ENCODE measurements at places on chromosomes 2 and 18.

DNA sequence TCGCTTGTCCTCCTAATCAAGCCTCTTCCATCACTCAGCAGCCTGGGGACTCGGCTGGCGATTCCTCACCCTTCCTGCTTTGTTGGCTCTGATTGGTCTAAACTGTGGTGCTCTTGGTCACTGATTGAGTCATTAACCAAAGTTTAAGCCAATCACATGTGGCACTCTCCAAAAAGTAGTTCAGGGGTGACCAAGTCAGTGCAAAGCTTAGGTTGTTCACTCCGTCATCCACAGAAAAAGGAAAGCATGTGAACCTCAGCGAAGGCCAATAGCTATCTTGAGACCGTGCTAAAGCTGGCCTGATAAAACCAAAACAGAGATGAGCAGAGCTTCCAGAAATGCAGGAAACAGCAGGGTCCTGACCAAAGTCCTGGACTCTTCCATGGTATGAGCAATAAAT is 4.9 kb downstream of the ALPK2 start:
- no peak for DNase-seq

- DNase-seq = peak; percentile 48
Observed at GRCh38 chr2:143545059-143545948, 416.1 kb downstream of the ARHGAP15 start.

- no peak for DNase-seq
Observed at GRCh38 chr2:60174146-60174545, 379.3 kb downstream of the BCL11A start.

DNA sequence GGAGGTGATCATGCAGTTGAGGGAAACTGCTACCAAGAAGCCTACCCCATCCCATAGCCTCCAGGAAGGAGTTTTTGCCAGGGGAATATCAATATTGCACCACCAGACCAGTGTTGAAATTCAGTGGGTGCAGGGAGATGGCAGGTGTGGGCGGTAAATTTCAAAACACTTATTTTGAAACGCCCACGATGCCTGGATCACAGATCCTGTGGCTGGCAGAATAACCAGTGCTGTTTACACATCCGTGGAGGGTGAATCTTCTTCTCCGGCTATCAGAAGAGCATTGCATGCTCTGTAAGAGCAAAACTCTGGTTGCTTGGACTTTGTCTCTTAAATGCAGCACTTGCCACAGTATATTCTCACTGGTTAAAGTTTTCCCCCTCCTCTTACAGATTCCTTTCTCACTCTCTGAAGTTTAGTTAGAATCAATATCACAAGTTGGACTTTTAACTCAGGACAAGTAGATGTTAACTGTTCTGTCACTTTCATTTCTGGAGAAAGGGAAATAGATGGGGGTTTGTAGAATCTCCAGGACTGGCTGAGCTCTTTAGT is 70.5 kb upstream of the ZCCHC2 start:
- no peak for DNase-seq

- peak; percentile 63 for DNase-seq
Observed at GRCh38 chr2:205778356-205778755, 96.1 kb downstream of the NRP2 start.

GRCh38 chr2:233185963-233186362 is 65.5 kb upstream of the ATG16L1 start:
- no peak for DNase-seq

- no peak for DNase-seq
Observed at GRCh38 chr2:226398580-226398979, 401.0 kb downstream of the IRS1 start.

GRCh38 chr2:54738281-54738680 is 14.8 kb downstream of the EML6 start:
- no peak for DNase-seq

GRCh38 chr2:40358783-40359182 is 93.1 kb downstream of the SLC8A1 start:
- DNase-seq = no peak

DNA sequence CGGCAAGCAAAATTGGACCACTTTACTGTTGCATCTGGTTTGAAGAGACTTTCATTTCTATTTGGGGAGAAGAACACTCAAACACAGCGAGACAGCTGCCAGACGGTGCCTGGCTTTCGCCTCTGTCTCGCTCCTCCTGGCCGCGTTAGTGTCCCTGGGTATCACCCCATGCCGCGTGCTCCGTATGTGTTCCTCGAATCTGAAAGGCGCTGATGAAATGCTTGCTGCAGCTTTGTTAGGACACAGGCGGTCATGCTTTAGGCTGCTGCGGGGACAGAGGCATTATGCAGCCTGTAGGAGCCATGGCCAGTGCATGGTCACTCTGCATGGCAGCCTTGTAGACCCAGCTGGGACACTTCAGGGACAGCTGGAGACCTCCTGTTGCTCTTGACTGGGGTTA is 53.9 kb downstream of the LDLRAD4 start:
- no peak for DNase-seq

DNA sequence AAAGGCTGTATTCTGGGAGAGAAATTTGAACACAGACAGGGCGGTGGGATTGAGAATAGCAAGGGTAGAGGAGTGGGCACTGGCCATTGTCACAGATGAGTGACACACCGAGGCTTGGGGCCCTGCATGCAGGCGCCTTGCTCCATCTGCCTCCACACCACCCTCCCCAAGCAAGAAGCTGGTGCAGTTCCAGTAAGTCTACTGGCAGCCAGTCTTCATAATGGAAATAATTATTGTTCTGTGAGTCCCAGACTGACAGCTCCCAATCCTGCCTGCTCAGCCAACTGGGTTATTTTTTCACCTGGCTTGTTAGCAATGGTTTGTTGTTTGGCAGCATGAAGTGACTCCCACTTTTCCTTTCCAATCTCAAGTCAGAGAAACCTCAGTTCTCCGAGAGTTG is 13.0 kb downstream of the TTC32 start:
- no peak for DNase-seq

DNA sequence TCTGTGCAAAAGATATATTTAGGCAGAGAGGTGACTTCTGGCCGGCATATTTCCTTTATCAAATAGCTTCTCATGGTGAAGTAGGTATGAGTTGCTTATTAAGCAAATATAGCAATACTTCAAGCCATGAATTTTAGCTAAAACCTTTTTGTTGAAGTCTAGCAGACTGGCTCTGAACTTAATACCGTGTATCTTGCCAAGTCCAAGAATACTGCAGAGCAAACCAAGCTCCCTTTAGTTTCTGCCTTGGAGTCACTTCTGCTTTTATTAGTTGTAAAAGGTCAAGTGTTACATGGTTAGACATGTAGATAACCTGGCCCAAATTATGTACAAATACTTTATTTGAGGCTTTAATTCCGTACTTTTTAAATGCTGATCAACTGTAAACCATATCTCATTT is 627.6 kb upstream of the PKDCC start:
- DNase-seq = no peak

DNA sequence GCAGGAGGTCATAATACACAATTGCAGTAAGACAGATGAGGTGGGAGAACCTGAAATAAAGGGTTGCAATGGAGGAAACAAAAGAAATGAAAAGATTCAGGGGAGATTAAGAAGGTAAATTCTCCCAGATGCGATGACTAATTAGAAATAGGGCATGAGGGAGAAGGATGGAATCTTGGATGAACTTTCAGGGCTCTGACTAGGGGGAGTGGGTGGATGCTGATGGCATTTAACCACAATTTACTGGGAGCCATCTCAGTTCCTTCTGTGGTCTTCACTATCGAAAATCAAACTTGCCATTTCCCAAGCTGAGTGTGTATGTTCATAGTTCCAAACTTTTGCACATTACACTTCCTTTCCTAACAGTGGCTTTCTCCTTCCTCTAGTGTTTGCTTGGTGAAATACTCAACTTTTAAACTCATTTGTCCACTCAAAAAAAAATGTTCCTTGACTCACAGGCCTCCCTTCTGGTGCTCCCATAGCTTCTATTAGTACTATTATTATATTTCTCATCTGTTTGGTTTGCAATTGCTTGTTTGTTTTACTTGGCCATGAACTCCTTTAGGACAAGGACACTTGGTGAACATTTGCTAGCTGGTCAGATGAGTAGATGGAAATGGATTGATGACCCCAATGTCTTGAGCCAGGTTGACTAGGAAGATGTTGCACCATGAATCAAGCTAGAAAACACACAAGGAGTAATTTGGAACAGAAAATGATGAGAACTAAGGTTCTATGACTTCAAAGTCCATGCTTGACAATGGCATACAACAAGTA is 178.5 kb downstream of the DIS3L2 start:
- DNase-seq = no peak

GRCh38 chr2:88307817-88308216 is 137.7 kb downstream of the THNSL2 start:
- DNase-seq = peak; percentile 10

DNA sequence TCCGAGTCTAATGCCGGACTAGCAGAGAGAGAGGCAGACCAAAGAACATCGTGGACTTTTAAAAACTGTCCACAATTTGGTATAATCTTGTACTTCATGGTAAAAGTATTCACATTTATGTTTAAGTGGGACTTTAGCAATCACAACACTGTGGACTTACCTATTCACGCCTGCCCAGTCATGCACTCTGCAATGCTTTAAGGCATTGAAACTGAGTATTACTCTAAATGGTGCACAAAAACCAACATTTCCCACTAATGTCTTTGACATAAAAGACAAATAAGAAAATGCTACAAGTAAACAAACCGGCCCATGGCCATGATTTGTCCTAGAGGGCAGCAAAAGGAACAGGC is 91.3 kb downstream of the ACVR1 start:
- no peak for DNase-seq

- no peak for DNase-seq
Observed at GRCh38 chr2:114769110-114769509, 326.7 kb downstream of the DPP10 start.

GRCh38 chr18:75161256-75162028 is 47.5 kb downstream of the PTGR3 start:
- DNase-seq = peak; percentile 19

All from Jurkat, Clone E6-1 (cell line).